ENCODE measurements at places on chromosomes 6 and 20.

GRCh38 chr6:44176130-44176761 is 17.6 kb downstream of the CAPN11 start:
- H3K27me3 ChIP-seq: no peaks in the 10 kb centered on the region
- no peak for DNase-seq
- H3K36me3 ChIP-seq: no peaks in the 10 kb centered on the region

DNA sequence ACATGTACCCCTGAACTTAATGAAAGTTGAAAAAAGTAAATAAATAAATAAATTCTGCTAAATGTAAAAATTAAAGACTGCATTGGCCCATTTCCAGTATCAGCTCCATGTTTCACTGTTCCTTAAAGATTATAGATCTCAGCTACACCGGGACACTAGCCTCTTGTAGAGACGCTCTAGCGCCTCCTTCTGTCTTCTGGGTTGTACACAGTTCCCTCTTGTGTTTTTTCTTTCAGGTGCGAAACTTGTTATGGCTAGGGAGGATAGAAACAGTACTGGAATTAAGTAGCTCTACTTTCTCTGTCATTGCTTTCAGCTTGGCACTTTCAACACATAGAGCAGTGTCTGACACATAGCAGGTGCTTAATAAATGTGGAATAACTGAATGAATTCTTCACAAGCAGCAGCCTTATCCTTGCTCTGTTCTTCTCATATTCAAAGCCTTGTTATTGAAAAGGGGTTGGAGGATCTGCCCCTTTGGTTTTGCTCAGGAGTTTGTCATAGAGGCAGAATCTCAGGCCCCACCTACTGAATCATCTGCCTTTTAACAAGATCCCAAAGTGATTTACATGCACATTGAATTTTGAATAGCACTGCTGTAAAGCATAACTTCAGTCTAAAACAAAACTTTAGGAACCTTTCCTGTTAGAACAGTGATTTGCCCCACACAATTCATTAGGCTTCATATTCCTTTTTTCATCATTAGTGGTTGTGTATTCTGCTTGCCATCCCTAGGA is 92.3 kb downstream of the FIG4 start:
- no peaks in the 10 kb centered on the region for H3K27me3 ChIP-seq
- H3K27ac ChIP-seq: no peak overlapping the region
- DNase-seq: no peak
- no peak overlapping the region for H3K4me3 ChIP-seq

GRCh38 chr20:4593149-4593525 is 128.6 kb upstream of the PRND start:
- no peak overlapping the region for H3K4me3 ChIP-seq
- DNase-seq: no peak
- no peaks in the 10 kb centered on the region for H3K4me1 ChIP-seq

DNA sequence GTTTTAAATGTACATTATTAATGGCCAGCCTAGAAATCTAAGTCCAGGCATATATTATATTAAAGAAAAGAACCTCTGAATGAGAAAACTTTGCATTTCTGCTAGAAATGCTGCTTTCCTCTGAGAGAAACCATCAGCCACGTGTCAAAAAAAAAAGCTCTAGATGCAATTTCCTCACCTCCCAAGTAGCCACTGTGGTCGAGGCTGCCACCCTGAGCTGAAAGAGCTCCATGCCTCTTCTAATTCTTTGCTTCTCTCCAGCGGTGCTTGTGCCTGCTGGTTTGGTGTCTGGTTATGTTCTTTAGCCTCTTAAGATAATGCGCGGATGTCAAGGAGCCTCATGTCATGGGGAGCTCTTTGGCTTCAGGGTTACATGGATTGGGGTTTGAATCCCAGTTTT is 316.0 kb downstream of the TFAP2C start:
- peaks cover 21% of the 10 kb centered on the region for H3K27me3 ChIP-seq
- H3K27ac ChIP-seq: no peak overlapping the region
- H3K4me1 ChIP-seq: no peaks in the 10 kb centered on the region
- no peaks in the 10 kb centered on the region for H3K36me3 ChIP-seq
- DNase-seq: no peak

- H3K27me3 ChIP-seq: no peaks in the 10 kb centered on the region
- H3K36me3 ChIP-seq: no peaks in the 10 kb centered on the region
- peaks cover 35% of the 10 kb centered on the region for H3K4me1 ChIP-seq
- no peak overlapping the region for H3K4me3 ChIP-seq
- no peak for DNase-seq
Observed at GRCh38 chr6:169623343-169623742, 78.5 kb downstream of the WDR27 start.

DNA sequence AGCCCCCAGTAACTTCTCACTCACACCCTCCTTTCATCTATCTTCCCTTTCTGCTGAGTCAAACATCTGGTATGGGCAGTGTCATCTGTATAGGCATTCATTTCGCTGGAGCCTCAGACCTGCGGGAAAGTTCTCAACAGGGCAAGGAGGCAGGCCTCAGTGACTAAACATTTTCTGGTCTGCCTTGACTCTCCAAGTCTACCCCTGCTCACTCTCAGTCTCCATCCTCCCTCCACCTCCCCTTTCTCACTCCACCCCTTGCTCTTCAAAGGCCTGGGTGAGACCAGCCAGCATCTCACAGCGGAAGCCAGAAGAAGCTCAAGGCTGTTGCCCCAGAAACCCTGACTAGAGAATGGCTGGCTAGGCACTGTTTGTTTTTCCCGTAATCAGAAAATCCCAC is 105.0 kb upstream of the BEND6 start:
- DNase-seq: no peak
- no peaks in the 10 kb centered on the region for H3K27me3 ChIP-seq
- no peak overlapping the region for H3K4me3 ChIP-seq
- H3K36me3 ChIP-seq: no peaks in the 10 kb centered on the region

GRCh38 chr6:165117121-165117520 is 192.3 kb downstream of the C6orf118 start:
- no peak overlapping the region for H3K27ac ChIP-seq
- H3K36me3 ChIP-seq: no peaks in the 10 kb centered on the region

- H3K4me1 ChIP-seq: no peaks in the 10 kb centered on the region
- no peaks in the 10 kb centered on the region for H3K27me3 ChIP-seq
- DNase-seq: no peak
- H3K36me3 ChIP-seq: no peaks in the 10 kb centered on the region
Observed at GRCh38 chr6:112030206-112030960, 23.5 kb upstream of the CCN6 start.

- no peaks in the 10 kb centered on the region for H3K36me3 ChIP-seq
- peaks cover 49% of the 10 kb centered on the region for H3K4me1 ChIP-seq
- peak overlapping the region; percentile 97 for H3K27ac ChIP-seq
- H3K4me3 ChIP-seq: no peak overlapping the region
Observed at GRCh38 chr6:137764464-137764863, 102.6 kb upstream of the TNFAIP3 start.

- H3K27ac ChIP-seq: no peak overlapping the region
- no peak overlapping the region for H3K4me3 ChIP-seq
- H3K4me1 ChIP-seq: peaks cover 2% of the 10 kb centered on the region
- no peak for DNase-seq
Observed at GRCh38 chr20:44414346-44414714, 58.8 kb downstream of the HNF4A start.

DNA sequence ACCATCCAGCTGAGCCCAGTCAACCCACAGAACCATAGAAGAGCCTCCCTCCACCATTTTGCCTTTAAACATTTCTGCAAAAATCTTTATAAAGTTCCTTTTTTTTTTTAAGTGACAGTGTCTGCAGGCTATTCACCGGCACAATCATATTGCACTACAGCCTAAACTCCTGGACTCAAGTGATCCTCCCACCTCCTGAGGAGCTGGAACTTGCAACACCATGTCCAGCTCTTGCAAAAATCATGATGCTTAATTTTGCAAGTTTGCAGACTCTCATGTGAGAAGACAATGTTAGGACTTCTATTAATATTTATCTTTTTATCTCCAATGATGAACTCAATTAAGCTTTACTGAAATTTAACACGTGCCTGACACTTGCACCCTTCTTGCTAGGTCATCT is 88.8 kb downstream of the INSM1 start:
- H3K4me1 ChIP-seq: no peaks in the 10 kb centered on the region
- no peak for DNase-seq
- no peak overlapping the region for H3K4me3 ChIP-seq
- no peaks in the 10 kb centered on the region for H3K27me3 ChIP-seq
- H3K27ac ChIP-seq: no peak overlapping the region

GRCh38 chr6:70957284-70957617 is 391 bp upstream of the B3GAT2 start:
- no peak for DNase-seq
- H3K36me3 ChIP-seq: no peaks in the 10 kb centered on the region
- no peak overlapping the region for H3K4me3 ChIP-seq
- no peak overlapping the region for H3K27ac ChIP-seq

GRCh38 chr6:157838718-157839430 is 15.8 kb downstream of the SNX9 start:
- no peak overlapping the region for H3K4me3 ChIP-seq
- peak overlapping the region; percentile 76 for H3K27ac ChIP-seq
- peaks cover 62% of the 10 kb centered on the region for H3K4me1 ChIP-seq
- DNase-seq: no peak
- H3K36me3 ChIP-seq: peaks cover 4% of the 10 kb centered on the region
